ENCODE measurements at places on chromosomes 7 and 10.
A peak's percentile ranks its signal among the peaks of the same experiment; 100 is the strongest.

DNA sequence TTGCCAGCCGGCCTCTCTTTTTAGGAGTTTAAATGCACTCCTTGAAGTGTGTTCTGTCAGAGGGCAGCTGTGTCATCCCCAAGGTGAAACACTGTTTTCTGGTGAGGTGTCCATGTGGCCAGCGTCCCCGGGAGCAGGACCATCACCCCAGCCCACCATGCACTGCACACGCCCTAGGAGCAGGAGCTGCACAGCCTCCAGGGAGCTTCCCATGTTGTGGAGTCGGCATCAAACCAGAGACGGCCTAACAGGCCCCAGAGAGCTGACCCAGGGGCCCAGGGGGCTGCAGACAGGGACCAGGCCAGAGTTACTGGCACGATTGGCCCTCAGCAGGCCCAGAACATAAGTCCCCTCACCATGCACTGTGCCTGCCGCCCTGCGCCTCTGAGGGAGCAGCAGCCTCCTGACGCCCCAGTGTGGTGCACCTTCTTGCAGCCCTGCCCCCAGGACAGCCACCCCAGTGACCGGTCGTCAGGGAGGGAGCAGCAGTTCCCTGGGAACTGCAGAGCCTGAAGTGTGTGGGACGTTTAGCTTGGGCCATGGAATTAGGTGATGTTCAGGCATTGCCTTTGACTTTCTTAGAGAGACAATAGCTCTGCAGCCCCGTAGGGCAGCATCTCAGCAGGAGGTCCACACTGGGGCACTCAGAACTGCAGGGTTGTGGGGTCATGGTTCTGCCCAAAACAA is 97.9 kb downstream of the NKX6-2 start:
- no peak for DNase-seq

DNA sequence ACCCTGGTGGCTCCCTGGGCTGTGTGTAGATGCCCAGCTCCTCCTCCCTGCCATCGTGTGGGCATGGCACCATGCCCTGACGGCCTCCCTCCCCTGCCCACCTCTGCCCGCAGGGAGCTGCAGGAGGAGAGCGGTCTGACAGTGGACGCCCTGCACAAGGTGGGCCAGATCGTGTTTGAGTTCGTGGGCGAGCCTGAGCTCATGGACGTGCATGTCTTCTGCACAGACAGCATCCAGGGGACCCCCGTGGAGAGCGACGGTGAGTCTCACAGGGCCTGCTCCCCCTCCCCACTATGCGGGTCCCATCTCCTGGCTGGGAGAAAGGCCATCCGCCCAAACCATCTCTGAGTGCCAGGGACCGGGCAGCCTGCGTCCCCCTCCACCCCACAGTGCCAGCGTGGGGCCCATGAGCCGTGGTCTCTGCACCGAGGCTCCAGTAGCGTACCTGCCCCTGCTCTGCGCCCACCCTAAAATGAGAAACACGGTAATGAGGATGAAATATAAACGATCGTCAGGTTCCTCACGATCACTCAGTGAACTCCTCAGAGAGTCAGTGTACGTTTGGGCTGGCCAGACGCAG is 7.8 kb downstream of the NUDT1 start:
- no peak for DNase-seq

DNA sequence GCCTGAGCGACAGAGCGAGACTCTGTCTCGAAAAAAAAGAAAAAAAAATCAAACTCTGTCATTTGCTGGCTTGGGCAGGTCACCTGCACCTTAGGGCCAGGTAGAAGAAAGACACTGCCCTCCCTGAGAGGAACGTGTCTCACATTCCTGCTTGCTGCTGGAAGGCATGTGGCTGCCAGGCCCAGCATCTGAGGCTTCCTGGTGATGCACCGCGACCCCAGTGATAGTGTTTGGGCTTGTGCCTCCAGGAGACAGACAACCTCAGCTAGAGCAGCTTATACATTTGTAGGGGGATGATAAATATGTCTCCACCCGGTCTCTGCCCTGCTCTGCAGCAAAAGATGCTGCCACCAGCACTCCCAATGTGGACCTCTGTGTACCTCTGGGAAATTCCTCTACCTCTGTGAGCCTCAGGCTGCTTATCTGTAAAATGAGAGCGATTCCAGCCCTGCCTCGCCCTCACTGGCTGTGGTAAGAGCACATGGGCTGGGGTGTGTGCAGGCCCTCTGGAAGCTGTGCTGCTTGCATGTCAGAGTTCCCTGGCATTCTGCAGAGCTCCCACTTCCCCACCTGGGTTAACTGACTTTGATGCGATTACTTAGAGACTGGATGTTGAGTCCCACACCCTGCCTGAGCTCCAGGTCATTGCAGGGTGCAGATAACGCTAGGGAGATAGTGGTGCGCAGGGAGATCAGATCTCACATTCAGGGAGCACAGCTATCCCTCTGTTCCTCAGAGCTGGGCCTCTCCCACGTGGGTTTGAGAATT is 19.9 kb downstream of the SLC29A3 start:
- DNase-seq = no peak

GRCh38 chr7:94655126-94655847 is 646 bp downstream of the SGCE start:
- no peak for DNase-seq

DNA sequence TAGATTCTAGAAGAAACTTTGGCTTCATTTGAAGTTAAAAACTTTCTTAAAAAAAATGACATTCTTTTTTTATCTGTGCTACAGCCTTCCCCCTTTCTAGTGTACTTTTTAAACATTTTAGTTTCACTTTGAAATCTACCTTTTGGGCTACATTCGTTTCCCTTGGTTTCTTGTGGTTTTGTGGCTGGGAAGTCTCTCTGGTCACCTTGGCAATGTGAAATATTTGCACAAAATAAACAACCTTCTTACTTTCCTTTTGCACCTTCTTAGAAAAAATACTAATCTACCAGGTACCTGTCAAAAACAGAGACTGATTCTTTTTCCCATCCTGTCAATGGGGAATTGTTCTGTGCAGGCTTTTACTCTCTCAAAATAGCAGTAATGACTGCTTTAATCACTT is 350.2 kb downstream of the GATA3 start:
- DNase-seq = no peak

- no peak for DNase-seq
Measured at GRCh38 chr7:155585951-155586350, 39.6 kb upstream of the CNPY1 start.

DNA sequence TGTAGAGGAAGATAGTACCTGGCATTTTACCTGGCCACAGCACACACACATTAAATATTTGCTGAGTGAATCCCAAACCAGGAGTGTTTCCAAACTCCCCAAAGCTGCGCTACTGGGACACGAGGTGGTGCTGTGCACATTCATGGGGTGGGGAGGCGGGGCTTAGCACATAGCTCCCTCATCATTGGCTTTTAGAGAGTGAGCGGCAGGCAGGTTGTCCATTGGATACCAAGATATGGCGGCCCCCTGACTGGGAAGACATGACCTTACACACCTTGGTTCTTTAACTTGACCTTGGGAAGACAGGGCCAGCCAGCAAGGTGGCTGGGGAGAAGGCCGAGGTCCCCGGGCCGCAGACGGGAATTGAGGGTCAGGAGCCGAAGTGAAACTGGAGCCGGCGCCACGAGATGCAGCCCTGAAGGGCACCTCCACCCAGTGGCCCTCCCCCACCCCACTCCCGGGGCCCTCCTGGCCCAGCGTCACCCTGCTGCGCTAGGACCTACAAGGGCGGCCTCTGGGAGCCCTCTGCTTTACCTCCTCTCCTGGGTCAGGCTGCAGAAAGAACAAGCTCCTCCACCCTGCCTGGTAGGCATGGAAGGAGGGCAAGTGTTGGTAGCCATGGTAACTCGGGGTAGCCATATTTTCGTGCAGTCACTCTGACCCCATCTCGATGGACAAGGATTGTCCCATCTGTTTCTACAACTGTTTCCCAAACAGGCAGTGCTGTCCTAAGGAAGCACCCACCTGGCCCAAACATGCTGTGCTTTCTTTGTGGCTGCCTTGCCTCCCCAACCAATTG is 24.0 kb downstream of the TMEM176A start:
- DNase-seq = no peak

DNA sequence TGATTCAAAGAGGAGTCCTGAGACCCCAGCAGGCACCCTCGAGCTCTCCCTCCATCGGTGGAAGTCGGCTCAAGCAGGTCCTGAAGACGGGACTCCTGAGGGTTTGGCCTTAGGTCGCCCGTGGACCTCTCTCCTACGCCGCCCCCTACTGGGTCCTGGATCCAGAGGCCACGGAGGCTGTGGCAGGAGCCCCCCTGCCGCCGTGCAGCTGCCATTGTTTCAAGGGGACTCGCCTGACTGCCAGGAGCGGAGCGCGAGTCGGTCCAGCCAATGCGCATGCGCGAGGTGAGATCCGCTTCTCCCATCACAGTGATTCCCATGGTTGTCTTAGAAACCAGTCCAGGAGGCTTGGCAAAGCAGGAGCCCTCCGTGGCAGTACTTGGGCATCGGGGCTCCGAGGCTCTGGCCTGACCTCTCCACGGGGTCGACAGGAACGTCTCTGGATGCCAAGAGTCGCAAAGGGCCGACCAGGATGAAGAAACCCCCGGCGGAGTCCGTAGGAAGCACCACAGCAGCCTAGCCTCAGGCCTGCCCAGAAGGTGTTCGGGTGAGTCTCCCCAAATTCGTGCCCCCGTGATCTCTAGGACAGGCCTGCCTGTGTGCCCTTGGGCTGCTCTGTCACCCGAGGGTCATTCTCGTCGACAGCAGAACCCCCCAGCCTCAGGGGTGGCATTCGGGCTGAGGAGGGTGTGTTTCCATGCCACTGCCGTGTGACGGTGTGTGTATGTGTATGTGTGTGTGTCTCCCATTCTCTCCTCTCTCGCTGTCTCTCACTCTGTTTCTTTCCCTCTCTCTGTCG is 322.3 kb downstream of the ZNF716 start:
- DNase-seq = no peak

DNA sequence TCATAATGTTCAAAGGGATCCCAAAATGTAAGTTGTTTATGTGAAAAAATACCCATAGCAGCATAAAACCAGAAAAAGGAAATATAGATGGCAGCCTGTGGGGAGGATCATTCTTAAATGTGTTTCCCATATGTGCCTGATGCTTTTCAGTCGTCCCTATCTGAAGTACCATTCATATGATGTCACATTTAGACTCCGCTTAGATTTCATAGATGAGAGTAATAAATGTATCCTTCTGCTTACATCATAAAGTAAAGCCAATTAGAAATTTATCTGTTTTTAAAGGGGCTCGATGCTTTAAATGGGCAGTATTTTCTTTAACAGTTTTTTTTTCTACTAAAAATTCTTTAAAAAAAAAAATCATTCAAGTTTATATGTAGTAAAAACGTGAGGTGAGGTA is 136.1 kb downstream of the KAT6B start:
- no peak for DNase-seq

DNA sequence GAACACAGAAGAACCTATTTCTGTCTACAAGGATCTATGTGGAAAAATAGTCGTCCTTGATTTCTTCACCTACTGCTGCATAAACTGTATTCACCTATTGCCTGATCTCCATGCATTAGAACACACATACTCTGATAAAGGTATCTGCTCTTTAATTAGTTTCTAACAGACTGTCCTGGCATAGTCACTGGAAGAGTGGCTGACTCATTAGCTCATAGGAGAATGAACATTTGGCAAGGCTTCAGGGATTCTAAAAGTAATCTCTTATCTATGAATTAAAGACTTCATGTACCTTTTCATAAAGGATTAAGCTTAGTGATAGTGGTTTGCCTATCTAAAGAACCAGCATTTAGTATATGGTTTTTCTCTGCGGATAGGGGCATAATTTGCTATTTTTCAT is 4.1 kb downstream of the NHLRC2 start:
- DNase-seq = no peak

GRCh38 chr7:6654842-6655610 is 17.9 kb downstream of the ZNF316 start:
- DNase-seq = no peak

DNA sequence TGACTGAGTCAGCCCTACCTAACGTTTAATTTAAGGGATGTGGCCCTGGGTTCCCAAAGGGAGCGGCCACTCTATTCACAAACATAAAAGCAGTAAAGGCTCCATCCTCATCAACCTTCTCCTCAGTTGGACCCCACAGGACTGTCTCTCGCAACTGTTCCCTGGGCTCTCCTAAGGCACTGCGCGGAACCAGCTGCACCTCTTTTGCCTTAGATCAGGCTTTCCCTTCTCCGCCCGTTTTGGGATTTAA is 689 bp upstream of the GTPBP4 start:
- no peak for DNase-seq

DNA sequence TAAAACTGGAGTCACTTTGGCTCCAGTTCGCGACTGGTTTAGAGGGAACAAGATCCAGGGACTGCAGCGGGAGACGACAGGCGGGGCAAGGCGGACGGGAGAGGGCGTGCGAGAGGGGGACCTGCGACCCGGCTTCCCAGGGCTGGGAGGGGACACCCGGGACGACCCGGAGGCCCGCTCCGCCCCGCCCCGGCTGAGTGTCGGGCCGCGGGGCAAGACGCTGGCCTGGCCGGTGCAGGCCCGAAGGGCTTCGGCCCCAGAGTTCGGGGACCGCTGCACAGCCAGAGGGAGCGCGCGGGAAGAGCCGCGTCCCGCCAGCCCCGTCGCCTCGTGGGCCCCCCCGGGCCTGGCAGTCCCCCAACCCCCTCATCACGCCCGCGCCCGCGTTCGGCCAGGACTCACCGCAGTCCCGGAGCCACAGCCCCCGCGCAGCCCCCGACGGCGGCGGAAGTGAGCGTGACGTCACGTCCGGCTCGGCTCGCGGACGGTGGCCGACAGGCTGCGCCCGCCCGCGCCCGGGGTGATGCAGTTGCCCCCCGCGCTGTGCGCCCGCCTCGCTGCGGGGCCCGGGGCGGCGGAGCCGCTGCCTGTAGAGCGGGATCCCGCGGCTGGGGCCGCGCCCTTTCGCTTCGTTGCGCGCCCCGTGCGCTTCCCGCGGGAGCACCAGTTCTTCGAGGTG is at the start of the genes TUBGCP2 and ZNF511:
TSS of gene TUBGCP2 (minus strand) at position 452 of the 679 bp plus-strand sequence. CDS start 5,931 bp downstream, outside the sequence.
TSS of gene ZNF511 (plus strand) at position 494 of the 679 bp plus-strand sequence. CDS start at position 524, 30 bp downstream.
- peak; percentile 89 for DNase-seq

DNA sequence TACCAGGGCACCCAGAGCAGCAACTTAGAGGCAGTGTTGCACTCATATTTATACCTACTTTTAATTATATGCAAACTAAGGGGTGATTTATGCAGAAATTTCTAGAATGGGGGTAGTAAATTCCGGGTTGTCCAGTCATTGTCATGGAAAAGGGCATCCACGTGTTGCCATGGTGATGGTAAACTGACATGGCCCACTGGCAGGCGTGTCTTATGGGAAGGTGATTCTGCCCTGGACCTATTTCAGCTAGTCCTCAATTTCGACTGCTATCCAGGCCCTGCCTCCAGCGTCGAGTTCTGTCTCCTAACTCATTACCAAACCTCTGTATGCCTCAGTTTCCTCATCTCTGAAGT is 12.8 kb downstream of the SNX8 start:
- DNase-seq = no peak

DNA sequence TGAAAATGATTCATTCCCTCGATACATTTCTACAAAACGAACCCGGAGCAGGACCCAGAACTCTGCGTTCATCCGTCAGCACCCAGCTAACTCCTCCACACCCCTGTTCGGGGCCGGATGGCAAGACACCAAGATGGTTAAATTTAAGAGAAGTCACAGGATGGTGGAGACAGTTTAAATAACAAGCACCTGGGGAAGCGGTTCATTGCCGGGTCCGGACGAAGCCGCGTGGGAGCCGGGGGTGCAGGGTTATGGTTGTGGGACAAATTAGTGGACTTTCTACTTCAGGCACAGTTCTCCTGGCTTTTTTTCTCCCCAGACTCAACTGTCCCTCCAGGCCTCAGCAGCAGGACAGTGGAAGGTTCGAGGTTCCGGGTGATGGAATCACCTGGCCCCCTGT is 45.4 kb downstream of the ASB13 start:
- no peak for DNase-seq
